ENCODE measurements at places on chromosomes 12 and 14.

- DNase-seq, result no peak
These were observed 250.1 kb upstream of the CAND1 start for GRCh38 chr12:67019070-67019469.

DNA sequence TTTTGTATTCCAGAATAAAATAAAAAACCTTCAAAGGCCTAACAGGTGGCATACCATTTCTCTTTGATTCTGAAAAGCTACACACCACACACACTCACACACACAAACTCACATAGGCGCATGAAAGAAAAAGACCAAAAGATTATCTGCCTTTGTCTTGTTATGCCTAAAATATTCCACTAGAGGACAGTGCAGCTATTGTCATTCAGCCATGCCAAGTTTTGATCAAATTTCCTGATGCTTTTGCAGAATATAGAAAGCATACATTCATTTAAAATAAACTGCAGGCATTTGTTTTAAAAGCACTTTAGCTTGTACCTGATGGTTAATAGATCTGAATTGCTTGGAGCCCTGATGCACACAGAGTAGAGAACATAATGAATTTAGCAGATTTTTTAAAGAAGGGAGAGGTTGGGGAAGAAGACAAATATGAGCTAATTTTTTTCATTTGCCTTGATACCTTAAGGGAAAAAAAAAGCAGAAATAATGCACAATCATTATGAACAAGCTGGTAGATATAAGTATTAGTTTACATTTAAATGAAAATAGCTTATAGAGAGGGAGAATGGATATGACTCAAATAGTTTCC is 1766.9 kb upstream of the SEL1L start:
- DNase-seq, result no peak

GRCh38 chr14:58777541-58777979 is 139.8 kb downstream of the DACT1 start:
- DNase-seq, result no peak

GRCh38 chr12:16545836-16546235 is 60.1 kb downstream of the LMO3 start:
- DNase-seq, result no peak

DNA sequence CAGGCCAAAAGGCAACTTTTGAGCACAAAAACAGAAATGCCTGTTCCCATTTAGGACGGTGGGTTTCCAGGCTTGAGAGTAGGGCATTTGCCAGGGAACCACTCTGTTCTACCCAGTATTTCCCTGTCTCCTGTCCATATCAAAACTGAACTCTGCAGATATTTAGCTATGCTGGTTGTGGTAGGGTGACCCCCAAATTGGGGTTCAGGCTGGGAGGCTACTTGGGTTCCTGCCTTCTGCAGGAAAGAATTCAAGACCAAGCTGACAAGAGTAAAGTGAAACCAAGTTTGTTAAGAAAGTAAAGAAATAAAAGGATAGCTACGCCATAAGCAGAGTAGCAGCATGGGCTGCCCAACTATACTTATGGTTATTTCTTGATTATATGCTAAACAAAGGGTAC is 3.6 kb upstream of the BLTP3B start:
- no peak for DNase-seq

GRCh38 chr12:3325736-3326135 is 165.3 kb upstream of the PRMT8 start:
- no peak for DNase-seq

DNA sequence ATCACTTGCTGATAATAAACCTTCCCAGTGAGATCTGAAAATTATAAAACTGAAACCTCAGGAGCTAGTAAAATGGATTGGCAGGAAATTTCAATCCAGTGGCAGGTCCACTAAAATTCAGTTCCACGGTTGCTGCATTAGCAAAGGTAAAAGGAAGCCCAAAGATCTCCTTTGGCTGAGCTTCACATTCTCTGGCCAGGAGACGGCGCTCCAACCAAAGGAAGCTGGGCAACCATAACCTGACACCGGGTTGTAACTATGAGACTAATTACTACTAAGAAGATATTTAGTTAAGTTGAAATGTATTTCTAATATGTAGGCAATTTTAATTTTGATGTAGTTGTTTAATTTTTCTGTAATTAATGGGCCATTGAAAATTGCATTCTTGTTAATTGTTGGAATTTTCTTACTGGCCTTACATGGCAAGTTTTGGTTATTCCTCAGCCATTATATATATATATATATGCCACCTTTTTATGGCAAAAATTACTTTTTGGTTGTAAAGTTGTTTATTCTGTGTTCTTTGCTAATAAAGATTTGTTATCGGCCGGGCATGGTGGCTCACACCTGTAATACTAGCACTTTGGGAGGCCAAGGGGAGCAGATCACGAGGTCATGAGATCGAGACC is 17.0 kb downstream of the OR8S1 start:
- no peak for DNase-seq

DNA sequence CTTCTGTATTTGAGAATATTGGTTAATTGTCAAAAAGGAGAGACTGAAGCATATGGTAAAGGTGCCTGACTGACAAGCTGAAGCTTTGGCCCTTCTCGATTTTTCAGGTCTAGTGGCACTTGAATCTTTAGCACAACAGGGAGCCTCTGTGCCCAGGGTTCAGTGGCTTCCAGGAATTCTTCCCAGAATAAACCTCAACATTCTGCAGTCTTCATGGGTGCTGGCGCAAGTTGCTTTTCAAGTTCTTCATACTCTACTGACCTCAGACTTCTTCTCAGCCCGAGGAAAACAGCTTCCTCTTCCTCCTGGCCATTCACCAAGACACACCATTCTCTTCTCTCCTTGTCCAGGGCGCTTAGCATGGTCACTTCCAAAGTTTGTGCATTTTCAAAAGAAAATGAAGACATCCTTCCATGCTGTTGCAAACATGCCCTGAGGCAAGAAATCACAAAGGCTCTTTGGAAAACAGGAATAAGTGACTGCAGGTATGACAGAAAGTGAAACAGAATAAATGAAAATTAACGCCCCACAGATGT is 89.9 kb downstream of the MGST1 start:
- DNase-seq, result no peak
